Ovary (tissue), 10 donors: ENCODE measurements at places on chromosomes 6 and 20.
A peak's percentile ranks its signal among the peaks of the same experiment; 100 is the strongest.

DNA sequence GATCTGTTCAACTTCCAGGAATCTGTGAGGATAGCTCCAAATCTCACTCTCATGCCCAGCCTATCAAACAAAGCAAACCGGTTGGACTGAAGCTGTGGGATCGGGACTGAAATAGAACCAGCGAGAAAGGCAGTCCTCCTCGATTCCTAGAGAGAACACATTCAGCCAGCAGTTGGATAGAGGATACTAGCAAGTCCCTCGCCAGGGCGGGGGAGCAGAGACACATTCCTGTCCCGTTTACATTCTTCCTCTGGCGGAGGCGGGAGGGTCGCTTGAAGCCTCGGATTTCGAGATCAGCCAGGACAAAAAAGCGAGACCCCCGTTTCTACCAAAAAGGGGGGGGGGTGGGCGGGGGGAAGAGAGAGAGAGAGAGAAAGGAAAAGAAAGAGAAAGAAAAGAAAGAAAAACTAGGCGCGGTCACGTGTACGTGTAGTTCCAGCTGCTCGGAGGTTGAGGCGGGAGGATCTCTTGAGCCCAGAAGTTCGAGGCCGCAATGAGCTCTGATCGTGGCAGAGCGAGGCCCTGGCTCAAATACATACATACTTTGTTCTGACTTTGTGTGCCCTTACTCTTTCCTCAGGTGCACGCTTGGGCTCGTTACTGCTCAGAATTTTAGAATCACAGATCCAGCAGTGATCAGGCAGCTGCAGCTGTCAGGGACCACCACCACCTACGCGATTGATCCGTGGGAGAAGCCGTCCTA is 19.5 kb downstream of the ZNF311 start:
- peak overlapping the region; percentile 54 for H3K4me3 ChIP-seq
- H3K27ac ChIP-seq: peak overlapping the region; percentile 74
- peaks cover under 1% of the 10 kb centered on the region for H3K4me1 ChIP-seq

GRCh38 chr20:31680286-31681127 is 42.2 kb downstream of the BCL2L1 start:
- H3K36me3 ChIP-seq: no peaks in the 10 kb centered on the region
- no peak overlapping the region for H3K27ac ChIP-seq
- no peak overlapping the region for H3K4me3 ChIP-seq
- no peaks in the 10 kb centered on the region for H3K27me3 ChIP-seq

DNA sequence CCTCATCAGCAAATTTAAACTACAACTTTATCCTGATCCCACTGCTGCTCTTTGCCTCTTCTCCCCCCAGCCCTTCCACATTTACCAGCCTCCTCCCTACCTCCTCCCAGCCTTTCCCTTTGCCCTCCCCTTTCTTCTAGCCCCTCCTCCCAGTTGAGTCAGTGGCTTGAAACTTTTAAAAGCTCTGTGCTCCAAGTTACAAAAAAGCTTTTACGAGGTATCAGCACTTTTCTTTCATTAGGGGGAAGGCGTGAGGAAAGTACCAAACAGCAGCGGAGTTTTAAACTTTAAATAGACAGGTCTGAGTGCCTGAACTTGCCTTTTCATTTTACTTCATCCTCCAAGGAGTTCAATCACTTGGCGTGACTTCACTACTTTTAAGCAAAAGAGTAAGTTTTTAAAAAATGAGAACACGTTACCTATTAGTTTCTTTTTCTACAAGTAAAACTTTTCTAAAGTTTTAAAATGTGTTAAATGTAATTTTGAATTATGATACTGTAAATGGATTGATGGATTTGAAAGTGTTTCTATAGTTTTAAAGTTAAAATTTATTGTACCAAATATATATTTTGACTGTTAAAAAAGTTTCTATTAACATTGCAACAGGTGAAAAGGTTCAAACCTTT is at the start of gene GJA1:
TSS of gene GJA1 (plus strand) at position 203 of the 626 bp plus-strand sequence. CDS start 11,202 bp downstream, outside the sequence.
- no peaks in the 10 kb centered on the region for H3K36me3 ChIP-seq
- peak; percentile 78 for DNase-seq
- H3K4me3 ChIP-seq: peak within 1 kb of the TSS; percentile 63
- H3K4me1 ChIP-seq: no peaks in the 10 kb centered on the region

DNA sequence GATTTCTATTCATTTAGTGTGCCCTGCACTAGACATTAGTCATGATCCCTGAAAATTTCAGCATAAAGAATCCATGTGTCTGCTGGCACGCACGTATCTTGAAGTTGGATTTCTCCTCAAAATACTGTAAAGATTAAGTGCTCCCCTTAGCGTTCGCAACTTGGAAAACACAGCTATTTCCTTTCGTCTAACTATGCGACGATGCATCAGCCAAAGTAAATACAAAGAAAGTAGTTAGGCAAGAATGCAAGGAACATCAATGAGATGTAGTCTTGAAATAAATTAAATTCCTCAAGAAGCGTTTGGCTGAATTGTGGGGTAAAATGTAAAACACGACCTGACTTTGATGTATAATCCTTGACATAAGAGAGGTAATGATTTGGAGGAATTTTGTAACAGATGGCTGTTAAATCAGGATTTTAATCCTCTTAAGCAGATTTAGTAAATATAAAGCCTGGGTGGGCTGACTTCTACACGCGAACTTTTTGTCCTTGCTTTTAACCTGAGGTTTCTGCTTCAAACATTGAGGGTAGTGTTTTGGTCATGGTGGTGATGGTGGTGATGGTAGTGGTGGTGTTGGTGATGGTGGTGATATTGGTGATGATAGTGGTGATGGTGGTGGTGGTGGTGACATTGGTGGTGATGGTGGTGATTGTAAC is 88.2 kb downstream of the FOXF2 start:
- no peaks in the 10 kb centered on the region for H3K27me3 ChIP-seq
- no peaks in the 10 kb centered on the region for H3K36me3 ChIP-seq
- no peak overlapping the region for H3K4me3 ChIP-seq
- H3K27ac ChIP-seq: no peak overlapping the region

GRCh38 chr6:137165375-137166246 is 7.8 kb downstream of the IL22RA2 start:
- no peak for DNase-seq
- H3K4me1 ChIP-seq: no peaks in the 10 kb centered on the region
- no peaks in the 10 kb centered on the region for H3K27me3 ChIP-seq
- H3K27ac ChIP-seq: no peak overlapping the region

- no peaks in the 10 kb centered on the region for H3K4me1 ChIP-seq
- no peaks in the 10 kb centered on the region for H3K27me3 ChIP-seq
- H3K4me3 ChIP-seq: no peak overlapping the region
- H3K36me3 ChIP-seq: no peaks in the 10 kb centered on the region
- DNase-seq: peak; percentile 59
Measured at GRCh38 chr6:42106112-42107023, 36.1 kb downstream of the C6orf132 start.

DNA sequence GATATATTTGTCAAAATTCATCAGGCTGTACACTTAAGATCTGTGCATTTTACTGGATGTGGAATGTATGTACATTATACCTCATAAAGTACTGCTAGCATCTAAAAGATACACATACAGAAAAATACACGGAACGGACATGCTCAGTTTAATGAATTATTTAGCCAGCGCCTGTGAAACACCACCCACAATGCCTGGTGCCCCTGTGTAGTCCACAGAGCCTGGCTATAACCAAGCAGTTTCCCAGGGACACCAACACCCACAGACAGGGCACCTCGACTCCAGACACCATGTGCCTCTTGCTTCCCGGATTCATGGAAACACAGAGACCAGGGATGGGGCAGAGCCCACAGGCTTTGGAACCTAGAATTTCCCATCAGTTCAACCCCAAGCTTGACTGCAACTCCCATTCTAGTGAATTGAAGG is 17.4 kb upstream of the ARMC12 start:
- no peak overlapping the region for H3K4me3 ChIP-seq
- no peak for DNase-seq

DNA sequence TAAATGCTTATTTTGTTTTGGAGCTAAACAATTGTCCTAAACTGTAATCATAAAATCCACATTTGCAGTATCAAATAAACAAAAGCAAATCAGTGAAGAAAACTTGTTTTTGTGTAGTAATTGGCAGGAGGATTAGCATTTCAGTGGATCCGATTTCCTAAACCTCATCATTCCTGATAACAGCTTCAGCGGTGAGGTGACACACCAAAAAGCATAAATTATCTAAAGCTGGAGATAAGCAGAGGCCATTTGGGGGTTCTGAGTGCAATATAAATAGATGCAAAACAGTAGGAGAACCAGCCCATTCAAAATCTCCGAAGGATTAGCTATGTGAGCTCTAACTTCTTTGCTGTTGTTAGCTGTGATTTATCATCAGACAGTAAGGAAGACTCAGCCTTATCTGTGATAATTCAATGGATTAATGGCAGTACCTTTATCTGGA is 235.8 kb downstream of the EPHA7 start:
- no peak overlapping the region for H3K4me3 ChIP-seq
- H3K36me3 ChIP-seq: no peaks in the 10 kb centered on the region
- H3K4me1 ChIP-seq: no peaks in the 10 kb centered on the region
- no peak overlapping the region for H3K27ac ChIP-seq

- H3K36me3 ChIP-seq: no peaks in the 10 kb centered on the region
- H3K4me1 ChIP-seq: no peaks in the 10 kb centered on the region
- H3K4me3 ChIP-seq: no peak overlapping the region
- DNase-seq: no peak
Measured at GRCh38 chr6:64143101-64143500, 507.5 kb downstream of the PHF3 start.

- H3K27me3 ChIP-seq: no peaks in the 10 kb centered on the region
- no peak overlapping the region for H3K27ac ChIP-seq
- no peak for DNase-seq
- no peaks in the 10 kb centered on the region for H3K36me3 ChIP-seq
- H3K4me1 ChIP-seq: no peaks in the 10 kb centered on the region
- no peak overlapping the region for H3K4me3 ChIP-seq
Measured at GRCh38 chr6:135382182-135382628, 115.3 kb downstream of the AHI1 start.

GRCh38 chr20:63117151-63117550 is 98.8 kb downstream of the YTHDF1 start:
- no peak overlapping the region for H3K4me3 ChIP-seq
- H3K4me1 ChIP-seq: no peaks in the 10 kb centered on the region
- H3K27me3 ChIP-seq: no peaks in the 10 kb centered on the region
- no peak overlapping the region for H3K27ac ChIP-seq
- H3K36me3 ChIP-seq: no peaks in the 10 kb centered on the region

DNA sequence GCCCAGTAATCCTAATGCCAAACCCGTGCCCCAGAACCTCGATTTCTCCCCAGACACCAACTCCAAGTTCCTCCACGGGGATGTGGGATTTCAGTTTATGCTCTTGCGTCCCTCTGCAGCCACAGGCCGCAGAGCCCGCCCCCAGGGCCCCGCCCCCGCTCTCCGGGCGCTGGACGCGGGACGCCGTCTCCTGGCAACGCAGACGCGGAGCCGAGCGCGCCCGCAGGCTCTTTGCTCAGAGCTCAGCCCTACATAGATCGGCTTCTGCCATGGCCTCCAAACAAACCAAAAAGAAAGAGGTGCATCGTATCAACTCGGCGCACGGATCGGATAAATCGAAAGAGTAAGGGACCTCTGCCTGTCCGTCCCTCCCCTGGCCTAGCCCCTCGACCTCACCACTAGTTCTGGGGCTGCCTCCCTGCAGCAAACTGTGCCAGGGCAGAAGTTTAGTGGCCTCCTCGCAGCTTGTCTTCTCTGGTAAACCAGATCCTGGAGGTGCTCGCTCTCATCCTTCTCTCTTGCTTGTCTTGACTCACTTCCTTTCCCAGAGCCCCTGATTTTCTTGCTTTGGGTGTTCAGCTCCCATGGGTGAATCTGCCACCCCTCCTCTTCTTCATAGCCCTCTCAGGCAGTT is at the start of gene ADGB:
TSS of gene ADGB (plus strand) at position 201 of the 634 bp plus-strand sequence. CDS start at position 270, 69 bp downstream.
- no peaks in the 10 kb centered on the region for H3K36me3 ChIP-seq
- H3K27ac ChIP-seq: no peak within 1 kb of the TSS
- H3K4me3 ChIP-seq: peak within 1 kb of the TSS; percentile 25
- no peaks in the 10 kb centered on the region for H3K27me3 ChIP-seq

- no peak overlapping the region for H3K4me3 ChIP-seq
- DNase-seq: no peak
- H3K4me1 ChIP-seq: peaks cover 2% of the 10 kb centered on the region
- H3K27ac ChIP-seq: no peak overlapping the region
Measured at GRCh38 chr6:37938909-37939308, 119.4 kb downstream of the ZFAND3 start.

DNA sequence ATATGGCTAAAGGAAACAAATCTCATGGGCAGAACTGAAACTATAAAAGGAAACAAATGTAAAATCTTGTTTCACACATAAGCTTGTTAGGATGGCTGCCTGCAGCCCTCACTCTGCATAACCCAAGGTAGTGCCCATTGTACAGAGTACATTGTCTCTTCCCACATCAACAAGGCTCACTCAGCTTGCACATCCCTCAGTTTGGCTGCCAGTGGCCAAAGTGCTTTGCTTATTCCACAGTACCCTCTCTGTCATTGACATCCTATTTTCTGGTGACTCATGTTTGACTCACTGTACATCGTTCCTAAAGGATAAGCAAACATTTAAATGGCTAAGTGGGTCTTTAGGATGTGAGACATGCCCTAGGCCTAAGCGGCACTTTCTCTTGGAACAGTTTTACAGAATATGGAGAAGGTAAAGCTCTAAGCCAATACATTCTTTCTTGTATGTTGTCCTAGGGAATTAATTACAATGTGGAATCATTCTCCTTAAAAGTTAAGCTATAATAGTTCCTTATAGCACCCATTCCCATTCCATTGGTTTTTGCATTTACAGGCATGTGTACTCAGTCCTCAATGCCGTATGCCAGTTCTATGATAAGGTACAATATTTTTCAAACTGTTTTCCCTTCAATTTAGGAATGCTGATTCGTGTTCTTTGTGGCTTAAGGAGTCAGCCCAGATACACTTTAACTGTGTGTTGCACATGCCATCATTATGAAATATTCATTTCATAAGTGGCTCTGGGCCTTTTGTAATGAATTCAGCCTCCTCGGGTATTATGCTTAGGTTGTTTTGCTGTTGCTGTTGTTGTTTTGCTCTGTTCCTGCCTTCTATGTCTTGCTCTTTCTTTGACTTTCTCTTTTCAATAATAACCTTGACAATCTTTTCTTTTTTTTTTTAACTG is 5.5 kb downstream of the ANKEF1 start:
- no peaks in the 10 kb centered on the region for H3K36me3 ChIP-seq
- H3K27me3 ChIP-seq: no peaks in the 10 kb centered on the region
- no peak overlapping the region for H3K4me3 ChIP-seq
- H3K27ac ChIP-seq: no peak overlapping the region

DNA sequence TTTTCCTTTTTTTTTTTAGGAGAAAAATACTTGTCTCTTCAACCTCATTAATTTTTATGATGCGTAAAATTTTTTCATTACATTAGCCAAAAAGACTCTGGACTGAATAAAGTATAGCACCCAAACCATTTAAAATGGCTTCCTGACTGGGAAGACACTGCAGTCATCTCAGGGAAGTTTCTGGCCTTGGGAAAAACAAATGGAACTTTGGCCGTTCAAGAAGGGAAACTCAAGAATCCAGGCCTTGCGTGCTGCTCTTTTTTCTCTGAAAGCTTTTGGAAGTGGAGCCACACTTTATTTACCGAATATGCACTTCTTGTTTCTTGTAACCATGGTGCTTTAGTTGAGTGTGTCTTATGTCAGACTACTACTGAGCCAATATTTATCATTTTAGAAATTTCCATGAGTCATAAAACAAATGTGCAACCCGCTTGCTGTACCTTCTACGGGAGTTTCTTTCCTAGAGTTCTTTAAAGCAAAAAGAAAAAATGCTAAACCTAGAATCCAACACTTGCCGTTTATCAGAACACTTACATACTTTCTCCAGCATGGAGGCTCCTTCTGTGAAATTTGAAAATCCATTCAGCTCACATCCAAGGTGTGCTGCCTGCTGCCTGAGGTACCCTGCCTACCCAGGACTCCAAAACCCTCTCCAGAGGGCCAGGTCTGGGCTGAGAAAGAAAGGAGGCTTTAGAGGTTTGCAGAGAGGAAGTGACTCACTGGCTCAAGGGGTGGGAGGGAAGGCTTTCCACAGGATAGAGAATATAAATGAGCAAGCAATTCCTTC is 11.5 kb upstream of the DSTN start:
- H3K4me1 ChIP-seq: peaks cover 9% of the 10 kb centered on the region
- no peak overlapping the region for H3K27ac ChIP-seq
- no peaks in the 10 kb centered on the region for H3K36me3 ChIP-seq
- no peaks in the 10 kb centered on the region for H3K27me3 ChIP-seq
- peak; percentile 39 for DNase-seq
- peak overlapping the region; percentile 8 for H3K4me3 ChIP-seq
